Thoracic aorta (tissue), 2 donors: ENCODE measurements at places on chromosomes 5 and 9.

DNA sequence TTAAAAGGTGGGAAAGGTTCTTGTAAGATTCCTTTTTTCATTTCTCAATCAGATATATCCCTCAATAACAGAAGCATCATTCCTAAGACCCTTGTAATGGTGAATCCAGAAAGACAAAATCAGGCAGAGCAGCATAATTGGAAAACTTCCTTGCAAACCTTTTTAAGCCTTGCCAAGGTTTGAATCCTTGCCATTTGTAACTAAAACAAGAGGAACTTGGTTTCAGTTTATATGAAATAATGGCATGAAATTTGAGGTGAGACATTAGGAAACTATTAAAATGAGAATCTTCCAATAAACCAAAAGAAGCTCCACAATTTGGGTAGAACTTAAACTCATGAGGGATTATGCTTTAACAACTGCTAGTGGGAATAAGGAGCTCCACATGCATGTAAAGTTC is 384.7 kb upstream of the SMC2 start:
- DNase-seq, result no peak

DNA sequence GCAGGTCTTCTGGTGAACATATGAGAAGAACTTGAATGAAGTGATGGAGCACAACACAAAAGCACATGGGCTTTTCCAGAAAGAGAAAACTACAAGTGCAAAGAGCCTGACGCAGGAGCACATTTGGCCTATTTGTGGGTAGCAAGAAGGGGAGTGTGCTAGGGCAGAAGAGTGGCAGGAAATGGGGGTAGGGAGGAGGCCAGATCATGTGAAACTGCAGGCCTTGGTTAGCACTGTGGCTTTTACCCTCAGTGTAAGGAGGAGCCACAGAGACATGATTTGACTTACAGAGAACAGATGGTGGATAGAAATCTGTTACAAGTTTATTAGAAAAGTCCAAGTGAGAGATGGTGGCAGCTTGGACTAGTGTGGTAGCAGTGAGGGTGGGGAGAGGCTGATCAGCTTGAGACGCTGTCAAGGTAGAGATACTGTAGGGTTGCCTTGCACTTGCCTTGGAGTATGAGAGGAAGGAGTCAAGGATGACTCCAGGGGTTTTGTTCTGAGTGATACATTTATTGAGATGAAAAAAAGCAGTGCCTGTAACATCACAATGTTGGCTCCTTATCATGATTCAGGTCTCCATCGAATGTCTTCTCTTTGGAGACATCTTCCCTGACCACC is 126.7 kb downstream of the PPP2R2B start:
- no peak for DNase-seq

DNA sequence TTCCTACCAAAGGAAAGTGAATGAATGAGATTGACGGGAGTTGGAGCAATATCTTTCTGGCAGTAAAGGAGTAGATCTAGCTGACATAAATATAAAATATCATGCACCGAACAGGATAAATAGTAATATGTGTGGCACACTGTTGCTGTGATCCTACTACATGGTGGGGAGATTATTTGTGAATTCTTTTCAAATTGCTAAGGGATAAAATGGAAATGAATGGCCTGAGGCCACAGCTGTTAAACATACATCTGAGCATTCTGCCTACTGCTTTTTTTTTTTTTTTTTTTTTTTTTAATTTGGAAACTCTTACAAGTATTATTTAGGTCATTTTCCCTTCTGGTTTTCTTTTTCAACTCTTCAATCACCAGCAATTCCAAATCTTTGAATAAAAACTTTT is 66.8 kb downstream of the MEF2C start:
- DNase-seq, result no peak

DNA sequence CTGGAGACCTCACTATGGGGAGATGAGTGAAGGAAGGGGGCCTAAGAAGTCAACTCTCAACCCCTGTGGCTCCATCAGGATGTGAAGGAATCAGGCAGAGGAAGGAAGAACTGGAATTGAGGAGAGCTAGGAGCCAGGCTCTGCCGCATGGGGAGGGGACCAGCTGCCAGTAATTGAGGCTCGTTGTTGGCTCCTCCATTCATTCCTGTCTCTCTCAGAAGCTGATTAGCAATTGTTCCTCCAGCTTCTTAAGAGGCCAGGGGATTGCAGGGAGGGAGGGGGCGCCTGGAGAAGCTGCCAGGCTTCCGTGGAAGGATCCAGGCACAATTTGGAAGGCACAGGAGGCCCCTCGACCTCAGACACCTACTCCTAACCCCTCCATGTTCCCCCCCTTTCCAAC is 20.5 kb upstream of the TTLL11 start:
- no peak for DNase-seq

DNA sequence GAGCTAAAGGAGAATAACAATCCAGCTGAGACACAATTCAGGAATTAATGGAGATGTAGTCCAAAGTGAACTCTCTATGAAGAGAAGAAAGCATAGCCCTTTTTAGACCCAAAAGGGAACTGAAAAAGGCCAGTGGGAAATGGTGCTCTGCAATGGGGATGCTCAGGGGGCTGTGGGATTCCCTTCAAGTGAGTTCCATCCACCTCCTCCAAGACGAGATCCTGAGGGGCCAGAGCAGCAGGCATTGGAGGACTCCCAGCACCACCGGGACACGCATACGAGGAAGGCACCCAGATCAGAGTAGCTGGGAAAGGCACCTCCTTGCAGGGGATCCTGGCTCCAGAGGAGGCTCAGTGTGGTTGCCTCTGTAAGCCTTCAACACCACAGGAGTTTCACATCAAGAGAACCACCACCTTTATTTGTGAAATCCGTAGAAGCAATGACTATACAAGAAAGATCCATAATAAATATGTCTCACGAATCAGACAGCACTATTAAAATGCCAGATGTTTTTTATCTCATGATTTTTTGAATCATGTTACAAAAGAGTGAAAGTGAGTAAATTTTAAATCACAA is 288.2 kb downstream of the MED10 start:
- no peak for DNase-seq

DNA sequence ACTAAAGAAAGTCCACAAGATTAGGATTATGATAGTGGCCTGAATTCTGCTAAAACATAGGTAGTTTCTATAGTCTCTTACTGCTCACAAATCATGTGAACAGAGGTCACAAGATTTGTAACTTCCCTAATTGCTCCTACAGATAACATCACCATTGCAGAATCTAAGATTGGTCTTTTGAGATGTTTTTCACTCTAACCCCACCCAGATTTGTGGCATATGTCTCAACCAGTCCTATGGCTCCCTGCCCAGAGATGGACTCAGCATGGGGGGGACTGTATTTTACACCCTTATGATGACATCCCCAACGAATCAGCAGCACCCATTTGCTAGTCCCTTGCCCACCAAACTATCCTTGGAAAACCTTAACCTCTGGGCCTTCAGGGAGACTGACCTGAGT is 1046.2 kb downstream of the CDH12 start:
- no peak for DNase-seq

- DNase-seq, result no peak
Observed at GRCh38 chr9:73869264-73869663, 627.9 kb upstream of the RORB start.

GRCh38 chr9:33232815-33233214 is 7.2 kb upstream of the SPINK4 start:
- no peak for DNase-seq

GRCh38 chr9:133477461-133477860 is 1.4 kb downstream of the SLC2A6 start:
- no peak for DNase-seq

DNA sequence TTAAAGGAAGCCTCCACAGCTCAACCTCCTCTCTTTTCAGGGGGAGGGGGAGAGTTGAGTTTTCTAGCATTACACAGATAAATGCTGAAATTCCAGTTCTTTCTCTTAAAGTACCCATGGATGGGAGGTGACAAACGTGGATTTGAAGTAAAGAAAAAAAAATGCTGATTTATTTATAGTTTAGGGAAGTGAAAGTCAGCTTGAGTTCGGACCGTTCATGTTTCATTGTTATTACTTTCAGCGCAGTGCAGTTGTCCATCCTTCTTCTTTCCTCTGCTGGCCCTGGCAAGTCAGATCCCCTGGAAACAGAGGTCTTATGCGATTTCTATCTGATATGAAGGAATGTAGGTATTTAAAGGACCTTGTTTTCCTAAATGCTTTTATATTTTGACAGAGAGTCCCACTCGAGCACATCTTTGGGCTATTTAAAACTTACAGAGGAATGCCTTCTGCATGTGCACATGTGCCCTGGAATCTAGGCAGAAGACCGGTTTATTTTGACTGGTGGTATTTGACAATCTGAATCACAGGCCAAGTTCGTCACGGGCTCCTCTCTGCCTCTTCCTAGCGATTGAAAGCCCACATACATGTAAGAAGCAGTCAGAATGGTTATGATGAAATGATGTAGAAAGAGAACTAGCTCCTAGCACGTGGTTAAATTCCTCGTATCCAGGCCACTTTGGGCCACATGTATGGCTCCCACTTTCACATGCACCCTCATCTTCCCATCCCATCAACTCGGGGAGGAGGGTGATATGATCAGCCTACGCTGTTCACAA is 385.2 kb upstream of the KLF4 start:
- DNase-seq, result no peak

GRCh38 chr5:120677481-120677880 is 213.4 kb downstream of the PRR16 start:
- no peak for DNase-seq

- DNase-seq, result no peak
Observed at GRCh38 chr5:5116956-5117355, 23.2 kb upstream of the ADAMTS16 start.

DNA sequence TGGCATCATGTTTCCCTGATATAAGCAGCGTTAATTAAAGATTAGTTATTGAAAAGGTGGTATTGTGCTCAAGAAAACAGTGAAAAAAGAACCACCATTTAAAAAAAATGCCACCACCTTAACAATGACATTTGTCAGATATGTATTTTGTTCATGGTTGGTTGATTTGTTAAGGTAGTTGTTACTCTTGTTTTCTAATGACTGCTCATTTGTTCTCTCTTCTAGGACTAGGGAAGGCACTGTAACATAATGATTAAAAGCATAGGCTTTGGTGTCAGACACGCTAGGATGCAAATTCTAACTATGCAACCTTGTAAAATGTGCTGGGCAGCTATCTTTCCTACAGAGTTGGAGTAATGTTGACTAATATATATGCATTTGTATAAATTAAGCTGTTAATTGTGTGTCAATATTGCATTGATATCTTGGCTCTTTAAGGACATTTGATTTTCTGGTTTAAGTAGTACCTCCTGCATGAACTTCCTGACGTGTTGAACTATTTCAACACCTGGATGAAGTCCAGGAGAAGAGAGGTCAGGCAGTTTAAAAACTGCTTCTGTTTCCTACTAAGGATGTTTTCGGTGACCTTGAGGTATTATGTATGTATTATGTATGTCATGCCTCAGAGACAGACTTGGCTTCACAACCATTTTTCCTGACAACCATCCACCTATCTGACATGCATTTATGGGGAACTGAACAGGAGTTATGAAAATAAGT is 77.8 kb downstream of the MUSK start:
- DNase-seq, result no peak

DNA sequence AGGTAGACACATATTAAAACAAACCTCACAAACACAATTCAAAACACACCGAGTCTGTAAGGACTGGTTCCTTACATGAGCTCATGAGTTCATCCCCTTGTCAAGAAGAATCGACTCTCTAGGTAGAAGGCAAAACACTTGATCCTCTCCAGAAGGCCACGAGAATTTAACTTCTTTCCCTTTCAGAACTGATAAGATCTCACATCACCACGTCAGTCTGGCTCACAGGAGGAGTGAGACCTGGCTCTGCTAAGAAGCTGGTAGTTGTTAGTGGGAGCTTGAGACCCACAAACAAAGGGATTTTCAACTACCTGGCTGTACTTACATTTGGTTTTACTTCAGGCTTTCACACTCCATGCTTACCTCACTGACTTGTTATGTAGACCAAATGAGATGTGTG is 459.2 kb downstream of the ARHGEF28 start:
- DNase-seq, result no peak

DNA sequence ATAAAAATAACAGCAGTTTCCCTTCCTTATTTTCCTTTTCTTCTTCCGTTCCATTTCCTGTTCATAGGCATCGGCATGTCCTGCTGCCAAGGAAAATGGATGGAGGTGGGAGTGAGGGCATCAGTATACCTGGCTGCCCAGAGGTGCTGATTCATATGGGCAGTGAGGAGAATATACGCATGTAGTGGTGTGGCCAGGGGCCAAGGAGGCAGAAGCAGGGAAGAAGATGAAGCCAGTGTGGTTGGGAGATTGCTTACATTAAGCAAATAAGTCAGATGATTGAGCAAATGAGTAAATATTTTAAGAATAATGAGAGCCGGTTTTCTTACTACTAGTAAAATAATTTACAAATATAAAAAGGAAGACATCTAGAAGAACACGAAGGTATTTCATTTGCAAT is 344.9 kb upstream of the PAPPA start:
- DNase-seq, result no peak

GRCh38 chr9:68794898-68795297 is 89.9 kb downstream of the PIP5K1B start:
- DNase-seq, result no peak

DNA sequence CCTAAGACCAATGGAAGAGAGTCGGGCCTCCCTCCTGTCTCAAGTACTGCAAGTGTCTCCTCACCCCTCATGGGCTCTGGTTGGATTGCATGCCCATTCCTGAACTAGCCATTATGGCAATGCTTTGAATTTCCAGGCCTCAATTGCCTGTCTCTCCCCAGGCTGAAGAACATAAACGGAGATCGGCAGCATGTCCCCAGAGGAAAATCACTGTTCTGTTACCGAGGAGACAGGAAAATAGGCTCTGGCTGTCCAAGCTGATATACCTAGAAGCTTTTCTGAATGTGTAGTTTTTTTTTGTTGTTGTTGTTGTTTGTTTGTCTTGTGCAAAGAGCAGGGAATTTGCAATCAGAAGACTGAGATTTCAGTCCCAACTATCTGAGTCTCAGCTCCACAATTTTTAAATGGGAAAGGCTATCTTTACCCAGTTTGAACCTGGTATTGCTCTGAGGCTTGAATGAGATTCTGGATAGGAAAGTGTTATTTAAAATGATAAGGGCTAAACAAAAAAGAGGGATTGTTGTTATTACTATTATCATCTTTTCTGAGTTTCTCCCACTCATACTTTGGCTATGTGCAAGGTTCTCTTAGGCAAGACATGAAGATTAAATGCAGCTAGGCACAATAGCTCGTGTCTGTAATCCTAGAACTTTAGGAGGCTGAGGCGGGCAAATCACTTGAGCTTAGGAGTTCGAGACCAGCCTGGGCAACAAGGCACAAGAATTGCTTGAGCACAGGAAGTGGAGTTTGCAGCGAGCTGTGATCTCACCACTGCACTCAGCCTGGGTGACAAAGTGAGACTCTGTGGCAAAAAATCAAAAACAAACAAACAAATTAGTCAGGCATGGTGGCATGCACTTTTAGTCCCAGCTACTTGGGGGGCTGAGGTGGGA is 77.2 kb upstream of the KLF9 start:
- no peak for DNase-seq
